Left lung (tissue), 14 donors: ENCODE measurements at places on chromosomes 12 and 14. TPM values are rescaled to one million over a fixed set of nuclear protein-coding genes. Genes with fewer than 3 reads are reported as not detected.

SSTR1 gene
- total RNA-seq = 4.3 TPM

MYRFL gene
- total RNA-seq = 0.17 TPM

PSMC6 gene
- 94.0 TPM for total RNA-seq

DNA sequence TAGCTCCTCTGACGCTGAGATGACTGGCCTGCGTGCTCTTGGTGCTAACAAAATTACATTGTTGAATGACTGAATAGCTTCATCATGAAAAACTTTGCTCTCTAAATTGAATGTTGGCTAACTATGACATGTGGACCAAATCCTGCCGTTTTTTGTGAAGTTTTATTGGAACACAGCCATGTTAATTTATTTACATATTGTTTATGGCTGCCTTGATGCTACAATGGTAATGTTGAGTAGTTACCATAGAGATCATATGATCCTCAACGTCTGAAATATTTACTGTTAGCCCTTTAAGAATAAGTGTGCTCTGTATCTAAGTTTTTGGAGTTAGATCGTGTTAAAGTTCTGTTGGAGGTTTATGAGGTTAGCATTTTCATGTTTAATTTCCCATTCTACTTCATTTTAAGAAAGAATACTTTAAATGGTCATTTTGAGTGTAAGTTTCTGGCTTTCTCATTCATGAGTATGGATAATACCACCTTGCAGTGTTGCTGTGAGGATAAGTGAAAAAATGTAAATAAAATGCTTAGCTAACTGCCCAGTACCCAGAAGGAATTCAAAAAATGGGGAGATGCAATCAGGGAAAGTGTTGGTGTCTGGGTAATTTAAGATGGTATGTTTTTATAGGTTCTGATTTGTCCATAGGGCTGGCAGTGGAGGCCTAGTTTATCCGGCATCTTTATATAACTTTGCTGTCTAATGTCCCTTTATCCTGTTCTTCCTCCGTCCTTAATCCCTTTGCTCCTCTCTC is 35.3 kb downstream of the NUBPL start:
- DNase-seq = no peak

MGAT4C gene
- total RNA-seq = 0.20 TPM

EML1 gene
- 27.0 TPM for total RNA-seq

DNA sequence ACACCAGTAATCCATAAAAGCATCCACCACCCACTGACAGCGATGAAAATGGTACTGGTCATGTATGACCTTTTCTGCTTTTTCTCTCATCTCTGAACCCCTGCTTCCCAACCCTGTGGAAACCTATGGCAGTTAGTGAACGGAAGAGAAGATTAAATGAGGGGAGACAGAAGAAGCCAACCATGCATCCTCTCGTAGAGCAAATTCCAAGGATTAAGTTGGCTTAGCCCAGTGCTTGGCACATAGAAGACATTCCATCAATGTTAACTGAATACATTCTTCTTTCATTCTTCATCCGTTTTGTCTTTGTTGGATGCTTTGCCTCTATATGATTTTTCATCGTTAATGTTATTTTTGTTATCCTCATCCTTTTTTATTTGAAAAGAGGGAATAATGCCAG is 339.7 kb upstream of the FLRT2 start:
- no peak for DNase-seq

DNA sequence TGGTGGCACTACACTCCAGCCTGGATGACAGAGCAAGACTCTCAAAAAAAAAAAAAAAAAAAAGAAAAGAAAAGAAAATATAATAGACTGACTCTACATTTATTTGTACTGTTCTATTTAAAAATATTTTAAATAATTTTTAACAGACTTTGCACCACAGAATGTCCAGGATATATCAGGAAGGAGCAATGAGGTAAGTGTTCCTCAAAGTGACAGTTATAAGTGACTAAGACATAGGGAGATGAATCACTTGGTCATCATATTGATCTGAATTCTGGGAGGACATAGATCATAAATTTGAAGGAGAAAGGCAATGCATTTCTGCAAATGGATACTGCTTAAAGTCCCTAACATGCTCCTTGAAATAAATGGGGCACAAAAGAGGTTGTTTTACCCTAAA is 221.5 kb downstream of the KCNC2 start:
- no peak for DNase-seq

KRT75 gene
- not detected for total RNA-seq

- DNase-seq = no peak
Observed at GRCh38 chr12:13584541-13584940, 388.0 kb downstream of the EMP1 start.

GRCh38 chr12:45890276-45890675 is 100.1 kb downstream of the SCAF11 start:
- DNase-seq = no peak

DNA sequence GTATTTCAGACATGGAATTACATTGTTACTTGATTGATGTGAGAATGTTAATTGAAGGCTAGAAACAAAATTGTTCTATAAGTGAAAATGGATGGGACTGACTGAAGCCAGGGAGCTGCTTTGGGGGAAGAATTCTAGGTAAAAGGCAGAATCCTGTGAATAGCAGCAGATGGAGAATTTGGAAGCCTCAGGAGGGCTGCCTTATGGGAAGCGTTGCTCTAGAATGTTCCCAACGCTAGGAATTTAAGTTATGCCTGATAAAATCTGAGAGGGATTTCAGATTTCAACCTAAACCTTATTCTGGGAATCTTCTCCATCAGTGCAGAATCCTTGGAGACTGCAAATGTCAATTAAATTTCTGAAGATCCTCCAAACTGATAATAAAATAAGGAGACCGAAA is 858.2 kb upstream of the FLRT2 start:
- DNase-seq = no peak

- DNase-seq = no peak
Observed at GRCh38 chr14:71165121-71166031, 258.1 kb downstream of the PCNX1 start.

CLEC6A gene
- total RNA-seq = 0.32 TPM

EXD2 gene
- 24.0 TPM for total RNA-seq

DBX2 gene
- total RNA-seq = not detected

DNA sequence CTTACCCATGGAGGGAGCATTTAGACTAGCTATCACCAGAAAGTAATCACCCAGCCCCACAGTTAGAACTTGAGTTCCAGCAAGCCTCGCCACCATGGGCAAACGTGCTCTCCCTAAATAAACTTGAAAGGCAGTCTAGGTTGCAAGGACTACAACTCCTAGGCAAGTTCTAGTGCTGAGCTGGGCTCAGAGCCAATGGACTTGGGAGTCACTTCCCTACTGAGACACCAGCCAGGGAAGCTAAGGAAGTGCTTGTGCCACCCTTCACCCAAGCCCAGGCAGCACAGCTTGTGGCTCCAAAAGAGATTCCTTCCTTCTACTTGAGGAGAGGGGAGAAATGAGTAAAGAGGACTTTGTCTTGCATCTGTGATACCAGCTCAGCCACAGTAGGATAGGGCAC is 57.9 kb downstream of the SLCO1A2 start:
- DNase-seq = peak; percentile 2

DNA sequence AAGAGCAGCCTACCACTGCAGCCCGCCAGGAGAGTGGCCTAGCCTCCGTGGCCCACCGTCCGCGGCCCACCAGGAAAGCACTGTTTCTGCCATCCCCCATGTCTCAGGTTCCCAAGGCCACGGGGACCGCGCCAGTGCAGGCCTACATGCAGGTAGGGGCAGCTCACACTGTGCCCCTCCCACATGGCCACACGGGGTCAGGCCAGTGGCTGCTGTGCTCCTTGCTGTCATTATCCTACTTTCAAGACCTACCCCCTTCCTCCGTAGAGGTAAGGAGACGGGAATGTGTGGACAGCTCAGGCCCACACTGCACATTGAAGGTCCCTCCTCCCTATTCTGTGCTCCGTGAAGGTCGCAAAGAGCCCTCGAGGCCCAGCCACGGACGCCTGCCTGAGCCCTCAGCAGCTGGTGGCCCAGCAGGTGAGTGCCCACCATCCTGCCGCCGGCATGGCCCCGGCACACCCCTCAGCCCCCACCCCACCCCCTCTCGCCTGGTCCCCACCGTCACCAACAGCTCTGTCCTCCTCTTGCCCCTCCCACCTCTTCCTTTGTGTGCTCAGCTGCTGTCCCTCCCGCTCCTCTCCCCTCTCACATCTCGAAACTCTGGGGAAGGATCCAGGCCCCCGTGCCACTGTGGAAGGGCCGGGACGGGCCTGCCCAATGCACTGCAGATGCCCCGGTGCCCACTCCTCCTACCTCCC is 10.0 kb downstream of the DDX51 start:
- DNase-seq = no peak

DNA sequence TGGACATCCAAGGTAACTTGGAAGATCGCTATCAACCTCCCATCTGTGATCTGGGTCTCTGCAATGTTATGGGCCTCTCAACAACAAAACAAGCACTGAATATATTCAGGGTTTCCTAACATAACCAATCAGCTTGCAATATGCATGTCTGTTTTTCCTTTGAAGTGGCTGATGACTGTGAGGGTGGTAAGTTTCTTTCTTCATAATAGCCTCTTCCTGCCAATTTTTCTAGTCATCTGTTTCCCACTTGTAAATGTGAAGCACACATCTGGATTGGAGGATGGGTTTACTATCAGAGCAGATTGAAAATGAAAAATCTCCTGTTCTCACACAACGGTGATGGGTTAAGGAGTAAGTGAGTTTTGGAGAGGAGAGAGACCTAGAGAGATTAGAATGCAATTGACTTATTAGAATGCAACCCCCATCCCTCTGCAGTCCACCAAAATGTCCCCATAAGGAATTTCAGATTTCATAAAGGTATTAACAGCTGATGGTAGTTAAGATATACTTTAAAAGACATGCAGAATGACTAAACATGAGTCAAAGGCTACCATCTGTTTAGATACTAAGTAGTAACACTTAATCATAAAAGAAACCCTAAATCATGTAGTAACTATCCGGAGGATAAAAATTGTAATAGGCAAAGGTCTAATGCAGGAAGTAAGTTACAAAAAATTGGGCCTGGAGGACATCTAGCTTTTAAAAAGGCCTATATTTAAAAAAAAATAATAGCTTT is 58.4 kb upstream of the SAV1 start:
- no peak for DNase-seq

KCNA1 gene
- total RNA-seq = 0.08 TPM

GRCh38 chr14:83874662-83875061 is 1655.3 kb upstream of the FLRT2 start:
- no peak for DNase-seq

DNA sequence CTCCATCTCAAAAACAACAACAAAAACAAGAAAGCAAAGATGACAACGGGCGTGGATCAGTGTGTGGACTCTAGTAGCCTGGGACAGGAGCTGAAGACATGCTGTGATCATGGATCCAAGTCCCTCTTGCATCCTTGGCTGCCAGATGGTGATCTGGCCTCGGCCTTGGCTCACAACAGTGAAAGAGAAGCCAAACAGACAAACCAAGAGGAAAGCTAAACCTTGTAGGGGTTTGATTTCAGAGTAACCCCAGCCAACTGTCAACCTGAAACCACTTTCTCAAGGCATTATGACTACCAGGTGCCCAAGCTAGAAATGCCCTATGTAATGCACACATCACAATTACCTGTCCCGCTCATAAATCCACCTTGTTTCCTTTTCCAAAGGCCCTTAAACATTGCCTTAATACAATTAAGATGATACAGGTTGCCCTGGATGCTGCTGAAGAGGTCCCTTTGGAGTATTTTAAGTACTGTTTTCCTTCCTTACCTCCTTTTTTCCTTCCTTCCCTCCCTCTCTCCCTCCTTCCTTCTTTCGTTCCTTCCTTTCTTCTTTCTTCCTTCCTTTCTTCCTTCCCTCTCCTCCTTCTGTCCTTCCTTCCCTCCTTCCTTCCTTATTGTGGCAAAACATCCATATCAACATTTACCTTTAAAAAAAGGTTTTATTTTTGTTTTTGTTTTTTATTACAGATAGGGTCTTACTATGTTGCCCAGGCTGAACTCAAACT is 41.4 kb upstream of the NINJ2 start:
- no peak for DNase-seq
